ENCODE measurements at places on chromosomes 3 and 15. TPM values are rescaled to one million over a fixed set of nuclear protein-coding genes. Genes with fewer than 3 reads are reported as not detected.

GRCh38 chr3:27344192-27344591 is 25.0 kb downstream of the NEK10 start:
- no peaks in the 10 kb centered on the region for H3K4me1 ChIP-seq
- no peaks in the 10 kb centered on the region for H3K36me3 ChIP-seq
- H3K4me3 ChIP-seq: no peak overlapping the region
- H3K27me3 ChIP-seq: no peaks in the 10 kb centered on the region
- H3K27ac ChIP-seq: no peak overlapping the region
- no peak for DNase-seq

Gene UBE2E1
- total RNA-seq: 86.2 TPM

DNA sequence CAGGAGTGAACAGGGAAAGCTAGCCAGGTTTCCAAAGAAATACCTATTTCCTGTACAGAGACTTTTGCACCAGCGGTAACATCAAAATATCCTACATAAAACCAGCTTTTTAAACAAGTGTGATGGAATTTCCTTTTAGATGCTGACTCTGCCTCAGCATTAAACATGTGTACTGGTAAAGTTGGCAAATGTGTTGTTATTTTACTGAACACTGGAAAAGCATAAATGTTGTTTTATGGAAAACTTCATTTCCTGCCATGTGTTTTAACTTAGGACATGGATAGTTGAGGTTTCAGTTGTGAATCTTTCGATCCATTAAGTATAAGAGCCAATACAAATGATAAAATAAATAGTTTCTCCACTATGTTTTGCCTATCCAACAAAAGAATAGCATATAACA is 15.7 kb downstream of the OXNAD1 start:
- peaks cover 5% of the 10 kb centered on the region for H3K36me3 ChIP-seq
- H3K27me3 ChIP-seq: no peaks in the 10 kb centered on the region
- no peak overlapping the region for H3K4me3 ChIP-seq
- H3K27ac ChIP-seq: no peak overlapping the region
- no peaks in the 10 kb centered on the region for H3K4me1 ChIP-seq

DNA sequence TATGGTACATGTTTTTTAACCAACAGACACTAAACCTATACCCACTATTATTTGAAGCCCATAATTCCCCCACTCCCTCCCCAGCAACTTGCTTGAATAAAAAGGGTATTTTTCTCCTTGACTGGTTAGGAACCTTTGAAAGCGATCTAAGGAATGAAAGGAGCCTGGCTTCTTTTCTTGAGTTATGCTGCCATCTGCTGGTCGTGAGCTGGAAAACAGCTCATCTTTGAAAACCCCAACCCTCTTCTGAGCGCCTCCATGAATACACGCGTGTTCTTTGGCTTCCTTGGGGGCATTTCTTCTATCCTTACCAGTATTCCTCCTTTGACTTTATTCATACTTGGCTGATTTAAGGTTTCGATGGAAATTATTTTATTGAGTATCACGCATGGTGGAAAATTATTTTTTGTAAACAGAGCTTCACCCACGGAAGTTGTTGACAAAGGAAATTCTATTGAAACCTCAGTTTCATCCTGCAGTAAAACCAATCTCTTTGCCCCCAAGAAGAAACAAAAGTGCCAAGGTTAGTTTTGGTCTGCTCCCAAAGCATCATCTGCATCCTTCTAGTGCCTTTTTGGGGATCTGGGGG is 171.6 kb downstream of the SV2B start:
- H3K27me3 ChIP-seq: peaks cover 82% of the 10 kb centered on the region
- no peak overlapping the region for H3K27ac ChIP-seq
- H3K36me3 ChIP-seq: peaks cover 4% of the 10 kb centered on the region
- H3K4me3 ChIP-seq: no peak overlapping the region
- H3K4me1 ChIP-seq: peaks cover 5% of the 10 kb centered on the region

Gene MKRN3
- 3.8 TPM for total RNA-seq

DNA sequence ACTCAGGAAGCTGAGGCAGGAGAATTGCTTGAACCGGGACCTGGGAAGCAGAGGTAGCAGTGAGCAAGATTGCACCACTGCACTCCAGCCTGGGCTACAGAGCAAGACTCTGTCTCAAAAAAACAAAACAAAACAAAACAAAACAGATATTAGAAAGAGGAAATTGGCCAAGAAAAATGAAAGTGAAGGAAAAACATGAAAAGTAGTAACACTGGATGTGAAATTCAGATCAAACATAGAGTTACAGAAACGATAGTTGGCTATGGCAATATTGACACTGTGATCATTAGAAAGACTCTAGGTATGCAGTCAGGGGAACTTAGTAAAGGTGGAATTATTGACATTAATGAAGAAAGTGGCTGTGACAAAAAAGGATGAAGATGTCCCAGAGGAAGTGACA is 13.2 kb upstream of the TIPARP start:
- H3K4me1 ChIP-seq: peaks cover 16% of the 10 kb centered on the region
- no peaks in the 10 kb centered on the region for H3K27me3 ChIP-seq
- H3K36me3 ChIP-seq: no peaks in the 10 kb centered on the region
- DNase-seq: no peak
- H3K4me3 ChIP-seq: no peak overlapping the region

Gene ZDHHC23
- 0.28 TPM for total RNA-seq

Gene CCDC191
- total RNA-seq: 5.4 TPM

Gene SMAD6
- total RNA-seq: 5.4 TPM

GRCh38 chr15:49182128-49182527 is 12.1 kb downstream of the GALK2 start:
- peaks cover 13% of the 10 kb centered on the region for H3K36me3 ChIP-seq
- no peak for DNase-seq
- peaks cover 25% of the 10 kb centered on the region for H3K4me1 ChIP-seq
- H3K4me3 ChIP-seq: no peak overlapping the region

DNA sequence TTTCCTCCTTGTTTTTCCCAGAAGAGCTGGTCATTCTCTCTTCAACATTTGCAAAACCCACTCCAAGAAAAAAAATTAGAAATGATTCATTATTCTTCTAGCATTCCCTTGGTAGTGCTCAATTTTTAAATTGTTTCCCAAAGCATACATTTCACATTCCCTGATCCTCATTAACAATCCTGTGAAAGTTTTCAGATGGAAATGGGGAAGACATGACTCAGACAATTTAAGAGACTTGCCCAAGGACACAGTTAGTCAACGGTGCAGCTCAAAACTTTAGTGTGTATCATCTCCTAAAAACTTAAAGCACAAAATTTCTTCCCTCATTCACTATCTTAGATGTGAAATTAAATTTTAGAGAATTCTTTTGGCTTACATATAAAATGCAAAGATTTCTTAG is 17.1 kb upstream of the ABI3BP start:
- no peaks in the 10 kb centered on the region for H3K4me1 ChIP-seq
- no peak overlapping the region for H3K4me3 ChIP-seq
- no peak overlapping the region for H3K27ac ChIP-seq
- peaks cover 8% of the 10 kb centered on the region for H3K36me3 ChIP-seq
- peaks cover 8% of the 10 kb centered on the region for H3K27me3 ChIP-seq
- DNase-seq: no peak

GRCh38 chr3:178434206-178434805 is 101.9 kb upstream of the KCNMB2 start:
- no peaks in the 10 kb centered on the region for H3K36me3 ChIP-seq
- no peak overlapping the region for H3K27ac ChIP-seq
- H3K4me1 ChIP-seq: no peaks in the 10 kb centered on the region
- no peak overlapping the region for H3K4me3 ChIP-seq
- DNase-seq: no peak

- DNase-seq: no peak
- no peaks in the 10 kb centered on the region for H3K4me1 ChIP-seq
- H3K27ac ChIP-seq: no peak overlapping the region
- H3K27me3 ChIP-seq: peaks cover 9% of the 10 kb centered on the region
- no peak overlapping the region for H3K4me3 ChIP-seq
These were observed 611.5 kb downstream of the AGBL1 start for GRCh38 chr15:86691091-86691663.

GRCh38 chr3:171336406-171336805 is 123.8 kb downstream of the TNIK start:
- H3K36me3 ChIP-seq: peaks cover 9% of the 10 kb centered on the region
- no peaks in the 10 kb centered on the region for H3K27me3 ChIP-seq
- H3K4me1 ChIP-seq: peaks cover 23% of the 10 kb centered on the region
- H3K4me3 ChIP-seq: no peak overlapping the region

GRCh38 chr3:48157950-48158376 is 30.3 kb downstream of the CDC25A start:
- DNase-seq: peak; percentile 59
- H3K4me3 ChIP-seq: no peak overlapping the region
- H3K27me3 ChIP-seq: no peaks in the 10 kb centered on the region
- peaks cover 7% of the 10 kb centered on the region for H3K36me3 ChIP-seq

Gene XYLB
- total RNA-seq: 12.0 TPM

DNA sequence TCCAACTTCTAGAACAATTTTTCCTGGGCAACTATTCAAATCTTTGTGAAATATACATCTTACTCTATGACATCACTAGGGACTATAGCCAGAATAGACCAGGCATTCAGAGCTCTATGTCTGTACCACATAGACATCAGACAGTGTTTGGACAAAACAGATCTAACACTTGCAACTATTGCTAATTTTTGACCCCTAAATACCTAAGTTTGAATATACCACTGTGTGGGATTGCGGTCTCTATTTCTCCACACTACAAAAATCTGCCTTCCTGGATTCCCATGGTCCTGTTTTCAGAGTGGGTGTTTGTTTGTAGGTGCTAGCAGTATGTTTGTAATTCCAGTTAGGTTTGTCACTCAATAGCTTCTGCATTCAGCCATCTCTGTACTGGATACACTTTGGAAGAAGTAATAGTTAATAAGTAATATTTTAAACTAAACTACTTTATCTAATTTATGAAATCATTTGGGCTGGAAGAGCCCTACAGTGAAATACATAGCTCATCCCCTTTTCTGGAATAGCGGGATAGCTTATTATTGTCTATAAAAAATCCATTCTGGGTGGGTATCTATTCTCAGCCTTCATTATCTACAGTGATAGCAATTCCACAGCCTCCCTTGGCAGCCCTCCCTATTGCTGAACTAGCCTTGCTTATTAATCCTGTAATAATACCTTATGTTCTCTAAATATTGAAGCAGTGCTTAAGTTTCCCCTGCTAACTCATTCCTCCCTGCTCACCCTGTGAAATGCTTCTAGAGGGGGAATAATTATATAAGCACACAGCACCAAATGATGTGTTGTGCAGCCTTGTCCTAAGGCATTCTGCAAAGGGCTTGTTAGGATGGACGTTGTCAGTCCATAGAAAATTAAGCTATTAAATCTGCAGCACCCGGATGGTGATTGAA is 49.4 kb downstream of the RBMS3 start:
- DNase-seq: no peak
- H3K4me3 ChIP-seq: no peak overlapping the region
- H3K36me3 ChIP-seq: no peaks in the 10 kb centered on the region
- H3K4me1 ChIP-seq: peaks cover 32% of the 10 kb centered on the region
- H3K27ac ChIP-seq: no peak overlapping the region

DNA sequence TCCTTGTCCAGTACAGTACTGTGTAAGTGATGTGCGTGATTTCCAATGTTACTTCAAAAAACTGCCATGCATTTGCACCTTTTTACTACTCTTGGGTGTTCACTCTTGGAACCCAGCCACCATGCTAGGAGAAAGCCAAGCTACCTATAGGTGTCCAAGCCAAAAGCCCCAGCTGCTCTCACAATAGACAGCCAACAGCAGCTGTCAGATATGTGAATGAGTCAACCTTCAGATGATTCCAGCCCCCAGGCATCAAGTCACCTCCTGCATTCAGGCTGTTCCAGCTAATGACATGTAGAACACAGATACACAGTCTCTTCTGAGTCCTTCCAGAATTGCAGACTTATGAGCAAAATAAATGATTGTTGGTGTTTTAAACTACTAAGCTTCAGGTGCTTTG is 417.7 kb upstream of the TGFBR2 start:
- H3K36me3 ChIP-seq: no peaks in the 10 kb centered on the region
- no peak overlapping the region for H3K4me3 ChIP-seq
- no peak for DNase-seq
- no peak overlapping the region for H3K27ac ChIP-seq

GRCh38 chr3:177147790-177148189 is 49.5 kb downstream of the TBL1XR1 start:
- no peak for DNase-seq
- H3K4me3 ChIP-seq: no peak overlapping the region
- H3K27me3 ChIP-seq: no peaks in the 10 kb centered on the region
- H3K36me3 ChIP-seq: no peaks in the 10 kb centered on the region

- H3K36me3 ChIP-seq: peaks cover 24% of the 10 kb centered on the region
- DNase-seq: peak; percentile 51
- peak overlapping the region; percentile 77 for H3K4me3 ChIP-seq
- peaks cover 70% of the 10 kb centered on the region for H3K4me1 ChIP-seq
- no peaks in the 10 kb centered on the region for H3K27me3 ChIP-seq
- H3K27ac ChIP-seq: peak overlapping the region; percentile 98
These were observed 52.1 kb downstream of the VGLL4 start for GRCh38 chr3:11591391-11592282.

Gene RETNLB
- total RNA-seq: not detected

GRCh38 chr15:36359286-36359685 is 220.1 kb upstream of the CDIN1 start:
- DNase-seq: no peak
- H3K27me3 ChIP-seq: no peaks in the 10 kb centered on the region
- H3K27ac ChIP-seq: no peak overlapping the region
- no peak overlapping the region for H3K4me3 ChIP-seq
- no peaks in the 10 kb centered on the region for H3K4me1 ChIP-seq

Gene STX19
- not detected for total RNA-seq

- H3K4me1 ChIP-seq: peaks cover 8% of the 10 kb centered on the region
- no peak for DNase-seq
- H3K36me3 ChIP-seq: peaks cover 3% of the 10 kb centered on the region
- no peak overlapping the region for H3K4me3 ChIP-seq
These were observed 198.5 kb upstream of the MRPL3 start for GRCh38 chr3:131701153-131701770.

DNA sequence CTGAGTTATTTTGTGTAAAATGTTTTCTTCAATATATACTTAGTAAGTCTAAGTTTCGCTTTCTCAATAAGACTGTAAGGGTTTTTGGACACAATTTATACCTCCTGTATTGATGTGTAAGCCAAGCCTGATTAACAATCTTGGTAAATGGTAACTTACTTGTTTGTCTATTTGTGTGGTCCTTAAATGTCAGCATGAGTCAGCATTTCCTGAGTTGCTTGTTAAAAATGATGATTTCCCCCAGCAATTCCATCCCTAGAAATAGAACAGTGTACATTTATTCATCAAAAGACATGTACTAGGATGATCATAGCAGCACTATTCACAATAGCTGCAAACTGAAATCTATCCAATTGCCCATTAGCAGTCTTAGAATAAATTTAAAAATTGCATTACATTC is 53.4 kb upstream of the LRIG1 start:
- H3K36me3 ChIP-seq: no peaks in the 10 kb centered on the region
- H3K4me1 ChIP-seq: peaks cover 39% of the 10 kb centered on the region
- DNase-seq: no peak

GRCh38 chr15:99983886-99984286 is 250.6 kb upstream of the LYSMD4 start:
- H3K27ac ChIP-seq: peak overlapping the region; percentile 72
- H3K4me1 ChIP-seq: peaks cover 47% of the 10 kb centered on the region
- H3K27me3 ChIP-seq: no peaks in the 10 kb centered on the region
- peaks cover 2% of the 10 kb centered on the region for H3K36me3 ChIP-seq
- H3K4me3 ChIP-seq: peak overlapping the region; percentile 41
- peak; percentile 18 for DNase-seq
